Inflammatory macrophage treated with lipopolysaccharide for 4 hours (primary cell): ENCODE measurements at places on chromosomes 3 and 15.

- no peak for DNase-seq
These were observed 31.3 kb upstream of the FGF12 start for GRCh38 chr3:192758654-192759053.

GRCh38 chr3:74561881-74562280 is 52.6 kb downstream of the CNTN3 start:
- DNase-seq, result no peak

DNA sequence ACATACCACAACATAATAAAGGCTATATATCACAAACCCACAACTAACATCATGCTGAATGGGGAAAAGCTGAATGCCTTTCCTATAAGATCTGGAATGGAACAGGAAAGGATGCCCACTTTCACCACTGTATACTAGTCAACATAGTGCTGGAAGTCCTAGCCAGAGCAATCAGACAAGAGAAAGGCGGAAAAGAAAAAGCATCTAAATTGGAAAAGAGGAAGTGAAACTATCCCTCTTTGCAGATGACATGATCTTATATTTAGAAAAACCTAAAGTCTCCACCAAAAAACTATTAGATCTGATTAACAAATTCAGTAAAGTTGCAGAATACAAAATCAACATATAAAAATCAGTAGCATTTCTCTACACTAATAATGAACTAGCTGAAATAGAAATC is 14.6 kb upstream of the PIK3CA start:
- DNase-seq, result peak; percentile 13

- DNase-seq, result peak; percentile 81
These were observed 45.3 kb upstream of the MAP3K13 start for GRCh38 chr3:185317674-185318073.

DNA sequence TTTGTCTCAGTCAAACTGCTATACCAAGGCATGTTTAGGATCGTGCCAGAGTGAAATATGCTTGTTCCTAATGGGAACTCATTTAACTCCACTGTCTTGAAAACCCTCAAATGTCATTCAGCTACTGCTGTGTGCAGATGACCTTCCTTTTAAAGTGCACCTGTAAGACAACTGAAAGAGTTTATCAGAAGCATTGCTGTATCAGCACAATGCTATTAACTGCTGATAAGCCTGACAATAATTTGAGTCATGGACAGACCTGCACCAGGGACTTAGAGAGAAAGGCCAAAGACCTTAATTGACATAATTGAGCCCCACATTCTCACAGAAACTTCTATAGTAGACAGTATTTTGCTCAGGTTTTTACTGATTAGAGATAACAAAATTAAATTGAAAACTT is 557.9 kb downstream of the DIPK2A start:
- DNase-seq, result no peak

DNA sequence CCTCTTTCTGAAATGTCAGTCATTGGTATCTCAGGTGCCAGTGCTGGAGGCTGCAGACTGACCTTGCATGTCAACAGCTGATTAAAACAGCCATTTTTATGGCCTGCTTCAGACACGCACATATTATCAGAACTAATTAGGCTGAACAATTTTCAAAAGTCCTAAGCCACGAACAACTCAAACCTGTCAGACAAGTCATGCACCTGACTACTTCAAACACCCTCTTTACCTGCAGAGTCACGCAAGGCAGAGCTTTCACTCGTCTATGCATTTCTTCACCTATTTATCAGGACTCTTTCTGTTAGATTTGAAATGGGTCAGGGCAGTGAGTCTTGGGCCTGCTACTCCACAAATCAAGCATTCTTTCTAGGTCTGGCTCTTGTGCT is 26.7 kb downstream of the CLK3 start:
- no peak for DNase-seq

DNA sequence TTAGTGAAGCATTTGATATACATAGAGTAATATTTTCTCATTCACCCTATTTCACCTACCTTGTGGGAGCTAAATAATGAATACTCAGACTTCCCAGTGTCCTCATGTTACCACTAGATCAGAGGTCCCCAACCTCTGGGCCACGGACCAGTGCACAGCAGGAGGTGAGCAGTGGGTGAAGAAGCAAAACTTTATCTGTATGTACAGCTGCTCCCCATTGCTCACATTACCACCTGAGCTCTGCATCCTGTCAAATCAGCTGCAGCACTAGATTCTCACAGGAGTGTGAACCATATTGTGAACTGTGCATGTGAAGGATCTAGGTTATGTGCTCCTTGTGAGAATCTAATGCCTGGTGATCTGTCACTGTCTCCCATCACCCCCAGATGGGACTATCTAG is 79.4 kb downstream of the RETNLB start:
- no peak for DNase-seq

GRCh38 chr15:31483053-31483985 is 156.7 kb downstream of the KLF13 start:
- DNase-seq, result peak; percentile 13

- no peak for DNase-seq
These were observed 38.3 kb downstream of the HCN4 start for GRCh38 chr15:73330206-73331051.

GRCh38 chr15:98791046-98791701 is 142.8 kb downstream of the IGF1R start:
- DNase-seq, result no peak

DNA sequence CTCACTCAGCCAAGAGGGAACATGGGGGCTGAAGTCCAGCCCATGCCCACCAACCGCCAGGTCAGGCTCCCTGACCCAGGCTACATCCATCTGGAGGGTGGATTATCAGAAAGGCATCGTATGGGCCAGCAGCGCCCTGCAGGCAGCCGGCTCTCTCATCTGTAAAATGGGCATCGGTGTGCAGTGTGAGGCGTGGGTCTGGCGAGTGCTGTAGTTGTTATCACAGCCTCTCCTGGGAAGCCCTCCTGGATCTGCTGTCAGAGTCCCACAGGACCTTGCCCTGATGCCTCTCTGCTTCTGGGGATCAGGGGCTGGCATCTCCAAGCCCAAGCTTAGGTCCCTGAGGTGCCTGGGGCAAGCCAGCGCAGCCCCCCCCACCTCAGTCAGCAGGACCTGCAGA is 27.4 kb downstream of the CFAP100 start:
- DNase-seq, result no peak

DNA sequence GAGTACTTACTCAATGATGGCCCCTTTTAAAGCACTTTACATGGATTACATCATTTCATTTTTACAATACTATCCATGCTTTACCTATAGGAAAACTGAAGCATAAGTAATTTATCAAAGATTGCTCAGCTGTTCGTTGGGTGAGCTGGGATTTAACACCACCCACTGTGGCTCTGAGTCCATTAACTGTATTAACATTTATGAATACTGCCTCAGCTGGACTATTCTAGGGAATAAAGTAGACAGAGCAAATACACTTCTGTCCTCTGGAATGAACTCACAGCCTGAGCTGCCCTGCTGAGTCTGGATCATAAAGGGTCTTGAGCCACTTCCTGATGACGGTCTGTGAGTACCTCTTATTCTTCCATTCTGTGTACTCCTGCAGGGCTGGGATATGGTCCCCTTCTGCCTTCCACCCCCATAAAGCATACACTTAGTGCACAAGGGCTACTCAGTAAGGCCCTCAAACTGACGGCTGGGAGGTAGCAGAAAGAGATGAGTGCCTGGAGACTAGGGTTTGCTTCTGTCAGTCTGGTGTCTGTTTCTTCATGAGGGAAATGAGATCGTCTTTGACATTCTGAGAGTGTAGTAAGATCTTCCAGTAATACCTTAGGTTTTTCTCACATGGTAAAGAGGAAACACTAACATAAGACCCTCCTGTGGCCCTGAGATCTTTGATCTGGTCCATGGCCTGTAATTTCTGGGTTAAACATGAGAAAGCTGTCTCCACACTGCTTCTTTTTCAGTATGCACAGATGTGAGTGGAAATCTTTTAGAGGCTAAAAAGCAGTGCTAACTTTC is 12.6 kb upstream of the ST6GAL1 start:
- no peak for DNase-seq

DNA sequence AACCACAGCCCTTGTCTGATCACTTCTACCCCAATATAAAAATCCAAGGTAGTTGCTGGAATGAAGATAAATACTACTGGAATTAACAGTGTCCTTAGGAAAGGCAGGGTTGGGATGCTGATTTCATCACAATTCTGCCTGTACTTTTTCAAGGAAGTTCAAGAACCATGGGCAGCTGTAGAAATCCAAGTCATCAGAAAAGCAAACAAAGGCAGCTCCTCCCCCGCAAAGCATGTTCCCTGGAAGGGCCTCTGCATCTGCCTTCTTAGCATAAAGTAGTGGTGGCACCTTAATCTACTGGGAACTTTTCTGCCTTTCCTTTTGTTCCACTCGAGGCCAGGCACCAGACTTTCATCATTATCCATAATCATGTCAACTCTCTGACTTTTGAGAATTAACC is 54.4 kb downstream of the ERC2 start:
- no peak for DNase-seq

DNA sequence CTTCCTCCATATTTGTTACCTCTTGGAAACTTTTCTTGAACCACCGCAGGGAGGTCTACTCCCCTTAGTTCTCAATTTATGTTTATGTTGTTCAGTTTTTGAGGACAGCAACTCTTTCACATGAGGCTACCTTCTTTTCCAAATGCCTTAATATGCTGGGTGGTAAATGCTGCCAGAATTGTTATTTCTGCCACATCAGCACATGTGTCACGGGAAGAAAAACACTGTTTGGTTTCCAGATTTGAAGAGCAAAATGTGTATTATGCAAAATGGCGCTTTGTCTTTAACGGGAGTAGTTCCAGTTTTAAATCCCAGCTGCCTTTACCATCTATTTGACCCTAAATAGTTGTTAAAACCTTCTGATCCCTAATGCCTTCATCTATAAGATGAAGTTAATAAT is 606.2 kb upstream of the TBL1XR1 start:
- DNase-seq, result no peak

GRCh38 chr15:75736256-75736655 is 23.6 kb upstream of the CSPG4 start:
- DNase-seq, result no peak

DNA sequence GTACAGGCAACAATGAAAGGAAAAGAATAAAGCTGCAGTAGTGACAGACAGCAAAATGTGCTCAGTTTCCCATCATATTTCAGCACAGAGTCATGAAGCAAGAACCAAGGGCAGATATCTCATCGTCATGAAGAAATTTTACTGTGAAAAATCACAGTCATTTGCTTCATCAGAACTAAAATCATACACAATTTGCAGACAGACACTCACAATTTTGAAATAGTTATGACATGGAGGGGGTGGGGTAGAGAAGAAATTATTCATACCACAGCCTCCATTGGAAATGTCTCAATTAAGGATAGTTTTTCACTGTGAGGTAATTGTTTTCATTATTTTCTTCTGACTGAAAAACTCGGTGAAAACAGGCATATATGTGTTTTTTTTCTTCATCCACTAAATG is 78.8 kb upstream of the CNTN3 start:
- DNase-seq, result no peak
